ENCODE measurements at places on chromosomes 4 and X.
A peak's percentile ranks its signal among the peaks of the same experiment; 100 is the strongest.

- DNase-seq = no peak
Measured at GRCh38 chr4:84895283-84895682, 71.2 kb downstream of the WDFY3 start.

DNA sequence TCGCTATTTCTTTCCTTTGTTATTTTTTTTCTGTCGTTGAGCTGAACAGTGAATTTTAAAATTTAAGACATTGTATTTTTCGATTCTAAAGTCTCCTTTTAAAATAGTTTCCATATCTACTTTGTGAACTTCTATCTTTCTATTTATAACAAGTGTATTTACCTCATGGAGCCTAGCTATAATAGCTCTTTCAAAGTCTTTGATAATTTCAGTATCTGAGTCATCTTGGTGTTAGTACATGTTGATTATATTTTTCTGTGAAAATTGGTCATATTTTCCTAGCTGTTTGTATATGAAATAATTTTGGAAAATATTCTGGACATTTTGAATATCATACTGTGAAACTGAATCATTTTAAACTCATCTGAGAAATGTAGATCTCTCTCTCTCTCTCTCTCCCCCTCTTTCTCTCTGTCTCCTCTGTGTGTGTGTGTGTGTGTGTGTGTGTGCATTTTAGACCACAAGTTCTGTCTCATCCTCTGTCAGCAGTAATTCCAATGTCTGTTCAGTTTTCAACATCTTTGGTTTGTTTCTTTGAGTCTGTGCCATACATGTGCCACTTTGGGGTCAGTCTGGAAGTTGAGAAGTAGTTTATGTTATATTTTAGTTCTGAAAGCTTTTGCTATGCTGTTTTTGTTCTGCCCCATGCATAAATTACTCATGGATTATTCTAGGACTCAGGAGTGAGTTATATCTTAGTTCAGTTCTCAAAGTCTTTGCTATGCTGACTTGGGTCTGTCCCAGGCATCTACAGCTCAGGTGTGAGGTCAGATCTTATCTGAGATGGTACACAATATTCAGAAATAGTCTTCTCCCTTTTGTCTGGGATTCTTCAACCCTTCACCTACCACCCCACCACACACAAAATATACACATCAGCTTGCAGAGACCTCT lies 366.4 kb upstream of the CASK start:
- DNase-seq = no peak

DNA sequence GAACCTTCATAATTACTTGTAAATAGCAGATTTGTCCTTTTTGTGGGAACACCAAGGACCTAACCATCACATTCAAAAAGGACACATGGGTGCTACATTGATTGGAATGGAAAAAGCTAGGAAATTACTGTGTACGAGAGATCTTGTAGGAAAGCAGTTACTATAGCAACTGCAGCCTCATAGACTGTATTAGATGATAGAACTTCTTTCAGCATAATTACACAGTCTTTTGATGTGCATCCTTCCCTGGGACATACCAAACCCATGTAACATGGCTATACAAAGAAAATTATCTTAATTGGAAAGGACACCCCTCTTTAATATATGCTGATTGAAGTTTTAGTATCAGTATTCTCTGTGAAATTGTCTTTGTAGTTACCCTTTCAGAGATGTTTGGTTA lies 130.7 kb upstream of the CTSO start:
- no peak for DNase-seq

DNA sequence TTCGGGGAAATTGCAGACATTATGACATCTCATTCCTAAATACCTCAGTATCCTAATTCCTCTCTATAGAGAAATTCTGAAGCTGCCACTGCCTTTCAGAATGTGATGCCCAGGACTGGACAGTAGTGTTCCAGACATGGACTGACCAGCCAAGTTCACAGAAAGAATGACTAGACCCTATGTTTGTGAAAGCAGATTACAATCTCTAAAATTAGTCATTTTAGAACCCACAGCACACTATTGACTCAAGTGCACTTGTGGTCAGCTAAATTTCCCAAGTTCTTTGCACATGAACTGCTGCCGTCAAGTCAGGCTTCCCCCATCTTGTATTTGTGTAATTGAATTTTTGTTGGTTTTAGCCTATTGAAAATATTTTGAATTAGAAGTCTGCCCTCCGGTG lies 81.0 kb upstream of the ESX1 start:
- DNase-seq = peak; percentile 76

DNA sequence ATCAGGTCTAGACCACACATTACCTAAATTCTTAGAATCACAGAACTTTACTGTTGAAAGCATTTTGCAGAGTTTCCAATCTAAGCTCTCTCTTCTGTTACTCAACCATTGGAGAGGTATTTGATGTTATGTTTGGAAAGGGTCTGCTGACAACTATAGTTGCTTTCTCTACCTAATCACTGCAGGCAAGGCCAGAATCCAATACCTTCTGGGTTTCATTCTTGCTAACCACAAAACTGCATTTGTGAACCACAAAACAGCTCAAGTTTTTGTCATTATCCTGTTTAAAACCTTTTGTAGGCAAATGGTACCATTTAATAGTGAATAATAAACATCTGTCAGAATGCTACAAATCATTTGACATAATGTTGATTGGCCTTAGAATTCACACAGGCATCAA lies 380.1 kb downstream of the GASK1B start:
- peak; percentile 9 for DNase-seq

GRCh38 chr4:95268819-95269565 lies 279.8 kb downstream of the UNC5C start:
- peak; percentile 15 for DNase-seq

GRCh38 chr4:75254745-75255144 lies 259.5 kb downstream of the RCHY1 start:
- no peak for DNase-seq

DNA sequence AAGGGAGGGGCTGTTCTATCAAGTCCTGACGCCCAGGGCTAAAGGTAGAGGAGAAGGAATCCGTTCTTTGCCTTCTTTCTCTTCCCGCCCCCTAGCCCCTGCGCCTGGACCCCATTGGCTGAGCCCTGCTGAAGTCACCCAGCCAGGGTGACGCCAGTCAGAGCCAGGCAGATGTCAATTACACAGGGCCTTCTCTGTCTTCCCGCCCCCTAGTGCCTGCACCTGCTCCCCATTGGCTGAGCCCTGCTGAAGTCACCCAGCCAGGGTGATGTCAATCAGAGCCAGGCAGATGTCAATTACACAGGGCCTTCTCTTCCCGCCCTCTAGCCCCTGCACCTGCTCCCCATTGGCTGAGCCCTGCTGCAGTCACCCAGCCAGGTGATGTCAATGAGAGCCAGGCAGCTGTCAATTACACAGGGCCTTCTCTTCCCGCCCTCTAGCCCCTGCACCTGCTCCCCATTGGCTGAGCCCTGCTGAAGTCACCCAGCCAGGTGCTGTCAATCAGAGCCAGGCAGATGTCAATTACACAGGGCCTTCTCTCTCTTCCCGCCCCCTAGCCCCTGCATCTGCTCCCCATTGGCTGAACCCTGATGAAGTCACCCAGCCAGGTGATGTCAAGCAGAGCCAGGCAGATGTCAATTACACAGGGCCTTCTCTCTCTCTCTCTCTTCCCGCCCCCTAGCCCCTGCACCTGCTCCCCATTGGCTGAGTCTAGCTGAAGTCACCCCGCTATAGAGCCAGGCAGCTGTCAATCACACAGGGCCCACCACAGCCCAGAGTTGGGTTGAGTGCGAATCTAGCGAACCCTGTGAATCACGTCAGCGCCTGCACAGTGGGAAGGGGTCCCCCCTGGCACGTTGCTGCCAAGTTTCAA lies 46.4 kb downstream of the ASMT start:
- DNase-seq = no peak

DNA sequence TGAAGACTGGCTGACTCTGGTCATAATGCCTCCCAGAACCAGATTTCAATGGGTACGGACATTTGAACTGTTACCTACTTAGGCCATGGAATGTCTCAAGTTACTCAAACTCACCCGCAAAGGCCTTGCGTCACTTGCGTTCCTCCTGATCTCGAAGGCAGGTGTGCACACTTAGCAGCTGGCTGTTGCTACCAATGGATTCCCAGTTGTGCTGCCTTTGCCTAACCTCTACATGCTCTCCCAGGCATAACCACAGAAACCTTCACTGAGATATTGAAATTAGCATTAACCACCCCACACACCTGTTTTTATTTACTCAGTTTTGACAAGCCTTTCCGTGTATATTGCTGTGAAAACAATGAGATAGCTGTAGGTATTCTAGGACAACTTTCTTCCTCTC lies 2.8 kb downstream of the ERVMER34-1 start:
- DNase-seq = no peak

GRCh38 chr4:26766141-26766540 lies 94.5 kb upstream of the STIM2 start:
- DNase-seq = no peak

GRCh38 chrX:119728487-119728886 lies 29.9 kb upstream of the SOWAHD start:
- DNase-seq = no peak

DNA sequence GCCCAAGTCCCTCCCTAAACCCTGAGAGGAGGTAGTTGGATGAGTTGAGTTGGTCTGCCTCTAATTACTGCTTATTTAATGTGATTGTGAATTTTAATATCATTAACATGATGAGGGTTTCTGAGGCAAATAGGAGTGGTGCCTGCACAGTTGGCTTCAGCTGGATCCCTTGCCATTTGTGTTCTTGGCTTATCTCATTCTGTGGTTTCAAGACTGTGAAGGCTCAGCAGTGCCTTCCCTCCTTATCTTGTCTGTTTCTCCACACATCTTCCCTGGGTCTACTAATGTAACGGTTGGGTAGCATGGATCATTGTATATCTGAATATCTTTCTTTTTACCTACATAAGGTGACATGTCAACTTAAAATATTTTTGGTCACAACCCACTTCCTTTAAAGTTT lies 1.6 kb upstream of the SLC10A4 start:
- no peak for DNase-seq

- DNase-seq = no peak
Measured at GRCh38 chr4:45518832-45519231, 605.0 kb downstream of the GABRG1 start.

DNA sequence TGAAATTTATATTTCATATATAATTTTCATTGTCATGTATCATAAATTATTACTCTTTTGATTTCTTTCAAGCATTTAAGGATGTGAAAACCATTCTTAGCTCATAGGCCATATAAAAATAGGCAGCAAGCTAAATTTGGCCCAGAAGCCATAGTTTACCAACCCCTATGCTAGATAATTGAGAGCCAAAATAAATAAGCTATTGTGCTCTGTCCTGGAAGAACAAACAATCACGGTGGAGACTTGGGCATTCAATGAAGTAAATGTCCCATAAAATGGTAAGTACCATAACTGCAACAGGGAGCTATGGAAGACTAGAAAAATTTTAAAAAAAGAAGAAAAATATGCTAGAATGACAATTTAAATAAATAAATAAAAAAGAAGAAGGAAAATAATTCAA lies 60.9 kb upstream of the PACRGL start:
- no peak for DNase-seq

GRCh38 chr4:79199743-79200142 lies 126.1 kb downstream of the NAA11 start:
- DNase-seq = no peak
